ENCODE measurements at places on chromosomes 6 and 20. TPM values are rescaled to one million over a fixed set of nuclear protein-coding genes. Genes with fewer than 3 reads are reported as not detected.

- DNase-seq: no peak
These were observed 16.4 kb downstream of the SEC63 start for GRCh38 chr6:107941627-107942026.

DNA sequence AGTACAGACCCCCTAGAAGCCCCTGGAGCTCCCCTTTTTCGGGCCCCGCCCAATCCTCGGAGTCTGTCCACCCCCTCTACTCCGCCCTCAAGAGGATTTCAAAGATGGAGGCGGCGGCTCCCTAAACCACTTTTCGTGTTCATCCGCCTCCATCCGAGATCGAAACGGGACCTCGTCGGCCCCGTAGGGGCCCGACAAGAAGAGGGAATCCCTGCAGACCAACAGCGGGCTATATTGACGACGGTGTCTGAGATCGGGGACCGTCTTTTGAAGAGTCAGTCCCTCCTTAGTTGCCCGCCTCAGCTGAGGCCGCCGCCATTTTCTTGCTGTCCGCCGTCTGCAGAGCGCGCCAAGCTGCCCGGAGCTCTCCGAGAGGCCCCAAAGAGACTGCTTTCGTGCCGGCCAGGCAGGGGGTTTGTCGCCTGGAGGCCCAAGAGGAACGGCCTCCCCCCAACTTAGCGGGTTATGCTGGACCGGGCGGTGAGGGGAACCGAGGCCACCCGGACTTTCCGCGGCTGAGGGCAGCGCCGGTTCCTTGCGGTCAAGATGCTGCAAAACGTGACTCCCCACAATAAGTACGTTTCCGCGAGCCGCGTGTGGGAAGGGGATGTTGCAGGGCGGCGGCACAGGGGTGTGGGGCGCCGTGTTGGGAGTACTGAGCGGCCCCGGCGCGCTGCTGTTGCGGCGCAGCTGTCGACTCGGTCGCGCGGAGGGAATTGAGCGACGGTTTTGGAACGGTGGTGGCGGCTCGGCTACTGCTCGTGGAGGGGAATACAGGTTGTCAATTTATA is 4.2 kb downstream of the BRD2 start:
- DNase-seq: peak; percentile 61

- DNase-seq: no peak
These were observed 268.5 kb upstream of the EXOC2 start for GRCh38 chr6:961407-961960.

- DNase-seq: no peak
These were observed 19.5 kb upstream of the GMNN start for GRCh38 chr6:24755279-24755678.

DNA sequence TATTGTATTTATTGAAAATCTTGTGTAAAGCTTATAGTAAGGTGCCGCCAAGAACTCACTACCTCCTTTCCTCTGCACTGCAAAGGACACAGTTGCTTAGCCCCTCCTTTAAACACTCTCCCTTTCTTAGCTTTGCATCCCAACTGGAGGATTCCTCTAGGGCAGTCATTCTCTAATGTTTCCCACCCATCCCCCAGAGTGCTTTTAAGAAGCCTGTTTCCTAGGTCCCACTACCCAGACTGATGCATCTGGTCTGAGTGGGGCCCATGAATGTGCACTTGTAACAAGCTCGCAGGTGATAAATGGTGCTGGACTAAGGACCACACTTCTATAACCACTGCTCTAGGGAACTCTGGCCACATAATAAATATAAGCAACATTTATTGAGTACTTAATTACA is 55.2 kb downstream of the B4GALT5 start:
- no peak for DNase-seq

Gene ENPP1
- 0.53 TPM for total RNA-seq

GRCh38 chr6:116512734-116513133 is 1.3 kb downstream of the CALHM5 start:
- no peak for DNase-seq

DNA sequence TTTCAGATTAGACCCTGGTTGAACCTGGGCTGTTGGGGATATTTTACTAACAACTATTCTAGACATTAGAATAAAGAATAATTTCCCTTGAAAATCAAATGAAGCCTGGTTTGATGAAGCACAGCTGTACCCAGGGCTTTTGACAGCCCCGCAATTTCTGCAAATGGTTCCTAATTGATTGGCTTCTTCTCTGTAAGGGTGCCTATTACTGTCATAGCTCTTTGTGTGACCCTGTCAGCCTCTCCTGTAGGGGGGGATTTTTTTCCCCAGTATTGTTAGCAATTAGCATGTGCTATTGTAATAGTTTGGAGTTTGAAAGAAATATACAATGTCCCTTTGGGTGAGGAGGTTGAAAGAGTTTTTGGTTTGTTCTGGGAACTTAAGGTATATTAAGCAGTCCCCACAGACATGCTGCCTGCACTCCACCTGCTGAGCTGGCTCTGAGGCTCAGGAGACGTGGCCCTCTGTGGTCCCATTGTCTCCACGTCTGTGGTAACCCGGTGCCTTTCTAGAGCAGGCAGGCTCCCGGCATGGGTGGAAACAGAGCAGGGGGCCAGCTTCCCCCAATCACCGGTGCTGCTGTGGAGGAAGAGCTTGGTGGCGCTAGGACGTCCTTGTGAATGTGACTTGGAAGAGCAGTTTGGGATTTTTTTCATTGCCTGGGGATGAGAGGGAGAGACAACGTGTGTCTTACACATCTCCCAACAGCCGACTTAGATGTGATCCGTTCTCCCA is 47.3 kb upstream of the CLDN20 start:
- no peak for DNase-seq

DNA sequence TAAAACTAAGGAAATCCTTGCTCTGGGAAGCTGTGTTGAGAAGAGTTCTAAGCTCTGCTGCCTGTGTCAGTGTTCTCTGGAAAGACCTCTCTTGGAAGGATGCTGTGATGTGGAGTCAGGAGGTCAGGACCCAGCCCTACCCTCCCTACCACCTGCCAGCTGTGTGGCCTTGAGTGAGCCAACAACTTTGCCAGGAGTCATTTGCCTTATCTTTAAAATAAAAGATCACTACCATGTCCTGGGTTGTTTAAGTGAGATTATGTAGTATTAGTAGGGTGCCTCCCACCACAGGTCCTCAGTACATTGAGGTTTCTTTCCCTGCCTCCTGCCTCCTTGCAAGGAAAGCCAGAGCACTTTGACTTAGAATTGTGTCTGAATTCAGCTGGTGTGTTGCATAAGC is 64.9 kb downstream of the FOXO3 start:
- DNase-seq: no peak

DNA sequence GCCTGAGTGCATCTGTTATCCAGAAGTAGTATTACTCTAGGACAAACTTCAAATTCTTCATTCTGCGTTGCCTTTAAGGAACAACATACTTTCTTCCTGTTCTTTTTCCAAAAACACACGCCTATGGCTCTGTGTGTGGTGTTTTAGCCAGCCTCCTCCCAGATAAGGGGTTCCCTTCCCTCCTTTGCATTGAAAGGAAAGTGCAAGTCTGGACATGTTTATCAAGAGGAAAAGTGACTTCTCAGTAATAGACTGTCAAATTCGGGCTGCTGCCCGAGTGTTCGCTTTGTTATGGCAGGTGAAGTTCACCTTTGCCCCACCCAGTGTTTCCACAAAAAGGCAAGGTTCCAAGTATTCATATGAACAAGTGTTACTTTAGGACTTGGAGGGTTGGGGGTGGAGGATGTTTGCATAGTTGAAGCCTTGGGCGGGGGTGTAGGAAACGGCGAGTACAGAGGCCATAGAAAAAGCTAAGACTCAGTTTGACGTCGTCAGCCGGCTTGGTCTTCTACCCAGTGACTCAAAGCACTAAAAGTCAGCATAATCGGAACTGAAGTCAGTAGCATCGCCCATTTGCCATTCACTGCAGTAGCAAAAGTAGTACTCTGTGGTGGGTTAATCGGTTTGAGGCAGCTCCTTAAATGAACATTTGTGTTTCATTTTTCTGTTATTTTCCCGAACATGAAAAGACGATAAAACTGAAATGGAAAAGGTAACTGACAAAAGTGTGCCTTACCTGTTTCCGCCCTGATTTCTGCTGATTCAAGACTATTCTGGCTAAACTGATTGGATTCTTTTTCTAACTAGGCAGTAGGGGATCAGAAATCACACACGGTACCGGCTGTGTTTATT is 12.5 kb downstream of the PRDM1 start:
- peak; percentile 87 for DNase-seq

DNA sequence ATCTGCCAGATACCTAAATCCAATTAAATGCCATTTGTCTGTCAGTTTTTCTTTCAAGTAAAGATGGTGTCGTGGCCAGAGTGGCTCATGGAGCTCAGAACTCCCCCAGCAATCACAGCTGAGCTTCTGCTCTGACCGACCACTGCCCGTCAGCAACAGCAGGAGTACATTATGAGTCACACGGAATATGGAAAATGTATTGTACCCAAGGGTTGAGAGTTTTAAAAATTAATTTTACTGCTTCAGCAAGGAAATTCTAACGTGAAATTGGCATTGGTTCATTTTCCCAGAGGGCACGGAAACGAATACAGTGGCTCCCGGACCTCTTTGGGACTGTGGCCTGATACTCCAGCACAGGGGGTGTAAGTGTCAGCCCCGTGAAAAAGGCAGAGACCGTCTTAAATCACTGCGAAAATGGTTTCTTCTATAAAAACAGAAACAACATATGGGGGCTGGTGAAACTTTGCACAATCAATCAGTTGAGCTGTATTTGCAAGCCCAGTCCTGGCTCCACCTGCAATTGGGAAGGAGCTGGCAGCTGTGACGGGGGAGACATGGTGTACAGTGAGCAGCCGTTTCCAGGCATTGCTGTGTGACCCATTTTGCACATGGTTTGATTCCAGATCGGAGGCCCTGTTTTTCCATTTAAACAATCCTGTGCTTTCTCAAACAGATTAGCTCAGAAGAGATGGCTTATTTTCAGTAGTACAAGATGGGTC is 12.8 kb downstream of the NPEPL1 start:
- no peak for DNase-seq

Gene FOXF2
- total RNA-seq: not detected

GRCh38 chr20:53899351-53900167 is 170.8 kb downstream of the BCAS1 start:
- peak; percentile 87 for DNase-seq

Gene SAPCD1
- 14.6 TPM for total RNA-seq

GRCh38 chr6:44737341-44737740 is 349.8 kb downstream of the CDC5L start:
- DNase-seq: no peak

- DNase-seq: peak; percentile 66
These were observed 99.7 kb downstream of the IRF4 start for GRCh38 chr6:491233-491632.

DNA sequence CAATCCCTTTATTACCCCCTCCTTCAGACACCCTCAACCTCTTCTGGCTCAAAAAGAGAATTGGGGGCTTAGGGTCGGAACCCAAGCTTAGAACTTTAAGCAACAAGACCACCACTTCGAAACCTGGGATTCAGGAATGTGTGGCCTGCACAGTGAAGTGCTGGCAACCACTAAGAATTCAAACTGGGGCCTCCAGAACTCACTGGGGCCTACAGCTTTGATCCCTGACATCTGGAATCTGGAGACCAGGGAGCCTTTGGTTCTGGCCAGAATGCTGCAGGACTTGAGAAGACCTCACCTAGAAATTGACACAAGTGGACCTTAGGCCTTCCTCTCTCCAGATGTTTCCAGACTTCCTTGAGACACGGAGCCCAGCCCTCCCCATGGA is 2.2 kb downstream of the TNF start:
- no peak for DNase-seq

Gene CGA
- total RNA-seq: not detected

- DNase-seq: peak; percentile 97
These were observed 871 bp upstream of the ZFAND3 start for GRCh38 chr6:37818536-37819176.

DNA sequence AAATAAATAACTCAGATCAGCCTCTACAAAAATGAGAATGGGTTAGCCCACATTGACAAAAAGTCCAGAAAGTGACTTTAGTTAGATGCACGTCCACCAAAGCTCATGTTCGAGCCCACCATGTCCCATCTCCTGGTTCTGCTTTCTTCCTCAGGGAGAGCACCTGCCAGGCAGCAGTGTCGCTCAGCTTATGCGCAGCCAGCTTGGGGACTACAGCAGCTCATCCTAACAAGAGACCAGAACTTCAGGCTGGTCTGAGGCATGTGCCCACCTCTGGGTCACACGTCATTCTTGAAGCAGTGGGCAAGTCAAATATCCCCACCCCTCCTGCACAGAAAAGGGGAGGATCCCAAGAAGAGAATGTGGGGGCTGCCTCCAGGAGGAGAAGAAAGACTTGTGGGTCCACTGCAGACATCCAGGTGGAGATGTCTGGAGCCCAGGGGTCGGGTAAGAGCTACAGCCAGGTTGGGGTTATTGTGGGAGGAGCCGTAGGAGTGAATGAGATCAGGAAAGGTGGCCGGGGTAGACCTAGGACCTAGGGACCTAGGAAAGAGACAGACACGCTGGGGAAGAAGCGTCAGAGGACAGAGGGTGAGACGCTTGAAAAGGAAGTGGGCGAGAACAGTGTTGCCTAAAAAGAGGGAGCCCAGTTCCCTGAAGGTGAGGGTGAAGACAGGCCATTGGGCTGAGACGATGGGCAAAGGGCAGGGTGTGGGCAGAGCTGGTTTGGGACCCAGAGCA is 52.5 kb downstream of the SSR1 start:
- DNase-seq: no peak

GRCh38 chr20:35319192-35319870 is 27.1 kb upstream of the FAM83C start:
- no peak for DNase-seq

- DNase-seq: no peak
These were observed 58.3 kb downstream of the CARMIL1 start for GRCh38 chr6:25337431-25337830.

DNA sequence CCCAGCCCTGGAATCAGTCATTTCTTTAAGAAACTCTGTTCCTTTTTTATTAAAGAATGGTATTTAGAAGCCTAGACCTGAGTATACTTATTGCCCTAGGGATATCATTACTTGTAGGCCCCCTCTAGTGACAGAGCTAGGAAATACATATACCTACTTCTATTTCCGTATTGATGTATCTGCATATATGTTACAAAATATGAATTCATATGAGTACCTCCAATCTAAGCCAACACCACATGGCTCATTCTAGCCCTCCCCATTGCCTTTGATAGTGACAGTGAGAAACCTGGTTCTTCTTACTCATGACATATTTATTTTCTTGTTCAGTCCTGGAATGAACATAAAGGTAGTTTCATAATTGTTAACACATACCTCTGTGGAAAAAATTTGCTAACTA is 137.2 kb downstream of the FARS2 start:
- DNase-seq: no peak

Gene WFDC5
- total RNA-seq: 0.63 TPM

DNA sequence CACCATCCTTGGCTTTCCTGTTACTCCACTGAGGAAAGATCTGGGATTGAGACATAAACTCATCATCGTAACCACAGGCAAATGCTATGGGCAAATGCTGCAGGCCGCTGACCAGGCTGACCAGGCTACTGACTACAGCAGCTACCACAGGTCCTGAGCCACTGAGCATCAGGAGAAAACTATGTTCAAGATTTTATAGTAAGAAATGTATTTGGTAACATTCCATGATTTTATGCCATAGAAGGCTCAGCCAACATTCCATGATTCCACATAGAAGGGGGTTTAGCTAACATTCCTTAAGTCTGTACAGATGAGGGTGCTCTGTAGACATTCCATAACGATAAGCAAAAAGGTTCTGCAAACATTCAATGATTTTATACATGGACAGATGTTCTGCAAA is 16.1 kb upstream of the B4GALT5 start:
- no peak for DNase-seq
